Amygdala (tissue), 56 donors: ENCODE measurements at places on chromosomes 2 and 18.

DNA sequence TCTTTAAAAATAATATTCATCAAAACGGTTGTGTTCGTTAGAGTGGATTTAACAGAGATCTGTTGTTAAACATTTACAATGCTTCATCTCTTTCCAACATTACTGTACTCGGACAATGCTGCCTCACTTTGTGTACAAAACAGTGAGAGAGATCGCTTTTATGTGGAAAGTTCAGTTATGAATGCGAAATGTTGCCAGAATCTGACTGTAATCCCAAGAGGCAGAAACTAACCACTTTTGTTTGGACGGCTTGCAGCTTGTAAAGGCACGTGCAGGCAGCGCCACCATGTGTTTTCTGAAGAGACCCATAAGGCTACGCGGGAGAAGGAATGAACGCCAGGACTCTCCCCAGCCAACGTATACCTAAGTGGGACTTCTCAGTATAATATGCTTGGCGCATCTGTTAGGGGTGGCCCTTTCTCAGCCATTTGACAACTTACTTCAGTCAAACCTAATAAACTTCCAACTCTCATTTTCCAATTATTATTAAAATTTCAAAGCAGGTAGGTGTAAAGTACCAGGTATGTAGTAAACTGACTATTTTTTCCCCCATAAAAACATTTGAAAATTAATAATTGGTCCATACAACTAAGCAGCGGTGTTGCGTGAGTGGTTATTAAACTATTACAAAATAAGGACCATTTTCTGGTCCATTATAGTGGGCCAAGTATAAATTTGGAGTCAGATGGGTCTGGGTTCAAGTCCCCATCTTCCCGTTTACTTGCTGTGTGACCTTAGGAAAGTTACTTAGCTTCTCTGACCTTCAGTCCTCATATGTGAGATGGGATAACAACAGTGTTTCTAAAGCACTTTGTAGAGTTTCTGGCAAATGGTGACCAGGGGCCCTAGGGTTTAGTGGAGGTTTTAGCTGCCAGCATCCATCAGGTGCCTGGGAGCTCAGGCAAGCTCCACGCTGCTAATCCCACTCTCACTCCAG lies 5.6 kb upstream of the NAPG start:
- DNase-seq = peak; percentile 60

GRCh38 chr2:24907116-24907515 lies 12.9 kb downstream of the ADCY3 start:
- no peak for DNase-seq

DNA sequence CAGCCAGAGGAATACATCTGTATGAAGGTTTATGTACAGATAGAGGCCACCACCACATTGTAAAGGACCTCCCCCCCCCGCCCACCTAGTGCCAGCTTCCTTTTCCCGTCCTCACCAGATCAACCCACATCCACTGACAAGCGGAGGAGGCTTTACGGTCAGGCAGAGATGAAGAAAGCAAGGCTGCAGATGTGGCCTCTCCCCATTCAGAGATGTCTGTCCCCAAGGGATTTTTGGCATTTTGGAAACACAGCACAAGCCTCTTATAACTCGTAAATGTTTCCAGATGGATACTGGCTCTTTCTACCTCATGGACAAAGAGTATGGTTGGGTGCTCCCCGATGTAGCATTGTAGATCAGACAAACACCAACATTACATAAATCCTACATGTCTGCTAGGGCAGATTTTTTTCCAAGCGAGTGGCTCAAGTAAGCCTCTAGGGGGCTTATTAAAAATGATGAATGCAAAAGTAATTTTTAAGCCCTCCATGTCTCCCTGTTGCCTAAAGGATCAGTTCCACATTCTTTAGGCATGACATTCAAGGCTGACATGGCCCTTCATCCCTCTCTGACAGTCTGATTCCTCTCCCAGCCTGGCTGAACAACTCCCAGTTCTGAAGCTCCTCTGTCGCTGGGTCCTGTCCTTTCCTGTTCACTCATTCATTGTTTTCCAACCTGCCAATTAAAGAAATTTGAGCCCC lies 11.7 kb downstream of the VIT start:
- DNase-seq = no peak

DNA sequence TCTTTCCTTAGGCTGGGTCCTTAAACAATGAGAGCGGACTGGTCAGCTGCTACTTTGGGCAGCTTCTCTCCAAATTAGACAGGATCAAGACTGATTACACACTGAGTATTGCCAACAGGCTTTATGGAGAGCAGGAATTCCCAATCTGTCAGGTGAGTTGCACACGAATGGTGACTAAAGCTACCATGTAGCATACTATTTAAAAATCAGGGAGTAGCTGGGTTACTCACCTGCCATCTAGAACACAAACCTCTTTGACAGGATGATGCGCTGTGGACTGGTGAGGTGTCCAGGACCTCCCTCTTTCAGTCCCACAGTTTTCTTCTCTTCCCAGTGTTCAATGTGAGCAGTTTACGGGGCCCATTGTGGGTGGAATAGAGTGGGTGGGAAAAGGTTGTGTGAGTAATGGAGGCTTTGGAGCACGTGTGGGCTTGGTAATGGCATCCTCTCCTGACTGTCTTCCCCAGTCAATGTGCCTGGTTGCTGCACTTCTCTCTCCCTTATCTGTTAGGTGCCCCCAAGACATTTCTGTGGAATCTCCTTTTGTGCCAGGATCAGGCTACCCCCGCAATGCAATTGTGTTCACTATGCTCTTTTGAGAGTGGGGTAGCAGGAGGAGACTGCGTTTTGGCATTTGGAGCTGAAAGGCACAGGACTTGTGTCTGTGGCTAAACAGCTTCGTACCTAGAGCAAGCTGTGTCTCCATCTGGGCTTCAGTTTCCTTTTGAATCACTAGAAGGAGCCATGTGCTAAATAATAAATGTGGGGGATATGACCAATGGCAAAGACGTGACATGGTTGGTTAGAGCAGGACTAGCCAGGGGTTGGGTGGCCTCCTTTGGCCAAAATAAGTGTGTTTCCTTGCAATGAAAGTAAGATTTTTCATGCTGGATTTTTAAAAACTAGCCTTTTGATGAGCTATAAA lies 17.7 kb downstream of the SERPINB12 start:
- DNase-seq = no peak

GRCh38 chr18:3605954-3606443 lies 156.0 kb downstream of the TGIF1 start:
- no peak for DNase-seq

DNA sequence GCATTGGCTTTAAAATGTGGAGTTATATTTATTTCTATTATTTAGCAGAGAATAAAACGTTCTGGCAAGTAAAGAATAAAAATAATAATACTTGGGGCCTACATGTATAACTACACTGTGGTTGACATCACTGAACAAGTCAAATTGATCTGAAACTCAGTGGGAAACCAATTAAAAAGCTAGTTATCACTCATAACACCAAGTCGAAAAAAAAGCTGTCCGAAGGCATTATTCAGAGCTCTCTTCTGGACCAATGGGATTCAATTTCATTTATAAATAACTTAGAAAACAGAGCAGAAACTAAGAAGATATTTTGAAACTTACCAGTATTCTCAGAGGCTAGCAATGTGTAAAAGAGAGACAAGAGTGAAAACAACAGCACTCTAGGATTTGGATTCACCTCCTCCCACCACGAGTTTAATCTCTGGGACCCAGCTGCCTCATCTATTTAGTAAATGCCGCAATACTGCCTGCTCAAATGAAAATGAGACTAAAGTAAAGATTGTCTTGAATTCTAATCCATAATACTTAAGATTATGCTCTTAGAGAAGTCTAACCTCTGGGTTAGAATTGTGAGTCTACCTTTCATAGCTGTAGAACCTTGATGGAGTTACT lies 128.4 kb downstream of the NBAS start:
- no peak for DNase-seq

- no peak for DNase-seq
Measured at GRCh38 chr2:32678825-32679224, 51.0 kb downstream of the TTC27 start.

GRCh38 chr2:240164586-240164985 lies 24.1 kb upstream of the OTOS start:
- no peak for DNase-seq

- peak; percentile 45 for DNase-seq
Measured at GRCh38 chr18:63949068-63949737, at the start of gene HMSD. Gene HMSD, plus strand, starts transcription at chr18:63949301. Its CDS starts 4,155 bp downstream, at chr18:63953456.

DNA sequence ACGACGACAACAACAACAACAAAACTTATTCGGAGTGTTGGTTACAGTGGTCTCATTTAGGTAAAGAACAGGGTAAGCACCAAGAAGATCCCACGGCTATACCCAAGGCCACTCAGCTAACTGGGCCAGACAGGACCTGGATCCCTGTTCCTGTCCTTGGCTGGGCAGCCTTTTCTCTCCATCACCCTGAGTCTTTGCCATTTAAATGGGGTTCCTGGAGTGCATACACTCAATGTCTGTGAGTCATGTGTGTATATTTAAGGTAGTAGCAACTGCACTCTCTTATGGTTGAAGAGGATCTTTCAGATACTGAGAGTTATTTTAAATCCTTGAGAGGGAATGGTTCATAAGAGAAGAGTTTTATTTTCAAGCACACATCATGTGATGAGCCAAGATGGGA lies 35.3 kb downstream of the ADCYAP1 start:
- DNase-seq = no peak

GRCh38 chr18:73381016-73381698 lies 513.4 kb upstream of the NETO1 start:
- no peak for DNase-seq

DNA sequence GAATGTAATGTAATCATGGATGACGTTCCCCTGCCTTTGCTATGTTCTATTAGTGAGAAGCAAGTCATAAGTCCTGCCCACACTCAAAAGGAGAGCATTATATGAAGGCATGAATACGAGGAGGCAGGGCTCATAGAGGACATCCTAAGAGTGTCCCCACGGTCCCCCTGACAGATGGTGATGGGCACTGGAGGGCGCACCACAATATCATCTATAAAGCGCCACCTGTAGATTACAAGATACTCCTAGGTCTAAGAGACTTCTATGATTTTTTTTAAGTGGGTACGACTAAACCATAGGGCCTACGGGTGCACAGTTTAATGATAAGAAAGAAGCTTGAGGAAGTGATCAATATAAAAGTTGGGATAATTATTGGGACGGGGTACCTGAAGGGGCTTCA lies 131.0 kb downstream of the PAX3 start:
- DNase-seq = no peak

GRCh38 chr2:118387509-118387908 lies 299.2 kb downstream of the INSIG2 start:
- DNase-seq = no peak

DNA sequence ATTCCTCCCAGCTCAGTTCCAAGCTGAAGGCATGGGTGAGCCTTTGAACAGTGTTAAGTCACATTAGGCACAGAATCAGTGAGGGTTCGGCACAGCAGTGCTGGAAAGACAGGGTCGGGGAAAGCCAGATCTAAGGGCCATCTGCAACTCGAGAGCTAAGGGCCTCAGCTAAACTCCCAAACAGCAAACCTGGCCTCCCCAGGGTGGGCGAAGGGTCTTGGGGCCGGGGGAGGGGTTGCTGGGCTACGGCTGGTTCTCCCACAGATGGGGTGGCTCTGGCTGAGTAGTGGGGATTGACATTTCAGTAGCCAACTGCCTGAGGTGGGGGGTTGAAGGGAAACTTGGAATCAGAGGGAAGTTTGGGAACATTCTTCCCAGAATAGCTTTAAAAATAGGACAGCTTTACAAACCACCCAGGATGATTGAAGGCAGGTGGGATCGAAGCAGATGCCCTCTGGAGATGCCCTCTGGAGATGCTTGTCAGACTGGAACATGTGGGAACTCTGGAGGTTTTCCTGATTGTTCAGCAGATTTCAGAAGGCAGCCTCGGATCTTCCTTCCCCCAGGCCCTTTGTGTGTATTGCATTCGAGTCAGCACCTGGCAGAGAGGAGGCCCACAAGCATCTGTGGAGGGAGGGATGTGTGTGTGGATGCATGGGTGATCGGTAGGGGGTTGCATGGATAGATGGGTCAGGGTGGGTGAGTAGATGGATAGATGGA lies 156.4 kb downstream of the SMAD7 start:
- DNase-seq = no peak

GRCh38 chr2:201228271-201228911 lies 31.9 kb upstream of the CASP8 start:
- DNase-seq = no peak

DNA sequence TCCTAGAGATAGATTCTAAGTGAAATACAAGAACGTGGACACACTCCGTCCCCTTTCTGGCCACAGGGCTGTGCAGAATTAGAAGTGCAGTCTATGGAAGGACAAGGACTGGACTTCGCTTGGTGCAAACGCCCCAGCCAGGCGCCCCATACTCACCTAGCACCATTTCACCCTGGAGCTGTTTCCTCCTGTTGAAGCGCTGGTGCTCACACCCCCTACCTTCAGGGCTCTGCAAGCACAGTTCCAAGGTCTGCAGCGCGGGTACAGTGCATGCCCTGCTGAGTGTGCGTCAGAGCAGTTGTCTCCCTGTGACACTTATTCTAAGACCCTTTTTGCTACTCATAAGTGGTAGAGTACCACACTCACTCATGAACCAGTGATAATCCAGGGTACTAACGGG lies 3.0 kb downstream of the HPCAL1 start:
- no peak for DNase-seq

- DNase-seq = no peak
Measured at GRCh38 chr2:29780906-29781305, 140.5 kb downstream of the ALK start.

DNA sequence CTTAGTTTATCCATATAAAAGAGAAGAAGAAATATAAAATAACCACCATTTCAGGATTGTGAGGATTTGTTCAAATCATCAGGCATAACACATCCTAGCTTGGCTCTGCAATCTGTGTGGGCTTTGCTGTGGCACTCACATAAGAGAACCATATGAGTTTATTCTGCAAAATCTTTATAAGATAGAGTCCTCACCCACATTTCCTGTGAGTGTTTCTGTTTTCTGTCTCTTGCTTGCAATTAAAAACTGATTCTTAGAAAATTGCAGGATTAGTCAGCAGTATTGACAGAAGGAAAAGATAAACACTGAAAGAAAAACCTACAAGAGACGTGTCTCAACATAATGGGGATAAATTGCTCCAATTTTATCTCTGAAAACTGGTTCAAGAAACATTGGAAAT lies 258.5 kb downstream of the RND3 start:
- no peak for DNase-seq

- DNase-seq = no peak
Measured at GRCh38 chr18:54852780-54853675, 24.8 kb downstream of the RAB27B start.

DNA sequence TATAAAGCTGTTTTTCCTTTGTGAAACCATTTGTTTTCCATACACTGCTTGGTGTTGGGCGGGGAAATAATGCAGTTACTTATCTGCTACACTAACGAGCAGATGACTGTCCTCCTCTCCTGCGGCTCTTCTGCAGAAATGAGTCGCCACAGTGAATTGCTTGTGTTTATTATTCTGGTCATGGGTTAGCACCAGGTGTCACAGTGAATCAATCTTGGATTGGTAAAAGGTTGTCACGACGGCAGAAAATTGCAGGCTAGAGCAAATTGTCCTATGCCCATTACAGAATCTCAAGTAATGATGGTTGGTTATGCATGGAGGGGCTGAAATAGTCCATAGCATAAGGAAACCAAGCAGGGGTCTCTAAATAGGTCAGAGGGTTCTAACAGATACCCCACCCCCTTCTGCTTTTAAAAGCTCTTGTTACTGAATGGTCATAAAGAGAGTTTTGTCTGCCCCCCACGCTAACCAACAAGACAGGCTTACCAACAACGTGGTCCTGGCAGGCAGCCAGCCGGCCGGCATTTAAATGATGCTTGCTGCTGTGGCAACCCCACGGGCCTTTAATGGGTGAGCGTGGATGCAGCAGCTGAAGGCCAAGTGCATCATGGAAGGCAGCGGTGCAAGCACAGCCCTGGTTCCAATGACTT lies 29.5 kb downstream of the RAB31 start:
- peak; percentile 34 for DNase-seq

- DNase-seq = no peak
Measured at GRCh38 chr2:44389895-44390294, 28.1 kb downstream of the CAMKMT start.

GRCh38 chr2:36965206-36965605 lies 1.1 kb downstream of the STRN start:
- DNase-seq = no peak
